Stimulated activated CD4-positive, alpha-beta T cell treated with anti-CD3 and anti-CD28 coated beads, Interleukin-1b, Interleukin-23, amount 100 ng/mL, for 1 hour (primary cell): ENCODE measurements at places on chromosomes 6 and 20.

- no peak for DNase-seq
These were observed 36.2 kb upstream of the BTBD3 start for GRCh38 chr20:11881449-11881848.

GRCh38 chr6:117557951-117558350 lies 44.4 kb downstream of the GOPC start:
- no peak for DNase-seq

GRCh38 chr20:57210054-57210910 lies 56.2 kb downstream of the BMP7 start:
- DNase-seq, result no peak

GRCh38 chr6:31305703-31306219 lies 33.9 kb upstream of the HLA-C start:
- no peak for DNase-seq

- no peak for DNase-seq
These were observed 6.7 kb downstream of the KLHL32 start for GRCh38 chr6:96931198-96931597.

- DNase-seq, result no peak
These were observed 13.2 kb upstream of the EDN1 start for GRCh38 chr6:12276930-12277315.

DNA sequence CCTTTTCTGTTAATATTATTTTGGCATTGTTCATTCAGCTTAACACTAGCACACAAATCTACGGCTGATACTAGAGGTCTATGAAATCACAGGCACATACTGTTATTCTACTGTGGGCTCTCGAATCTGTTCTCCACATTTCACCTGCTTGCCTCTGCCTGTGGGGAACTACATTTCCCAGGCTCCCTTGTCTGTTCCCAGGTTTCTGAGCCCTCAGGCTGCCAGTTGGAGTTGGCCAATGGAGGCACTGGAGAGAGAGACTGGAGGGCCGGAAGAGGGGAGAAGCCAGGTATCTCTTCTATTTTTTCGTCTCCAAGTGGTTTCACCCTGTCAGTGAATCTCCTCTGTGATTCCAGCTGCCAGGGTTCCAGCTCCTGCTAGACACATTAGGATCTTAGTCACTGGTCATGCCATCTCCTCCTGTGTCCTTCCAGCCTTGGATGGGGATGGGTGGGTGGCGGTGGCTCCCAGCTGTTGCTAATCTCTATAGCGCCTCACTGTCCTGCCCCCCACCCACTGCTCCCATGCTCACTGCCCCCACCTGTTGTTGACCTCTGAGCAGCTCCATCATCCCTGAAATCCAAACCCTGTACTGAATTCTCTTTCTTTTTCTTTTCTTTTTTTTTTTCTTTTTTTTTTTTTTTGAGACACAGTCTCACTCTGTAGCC lies 188.2 kb downstream of the LRFN2 start:
- no peak for DNase-seq
